ENCODE measurements at places on chromosomes 12 and 14. TPM values are rescaled to one million over a fixed set of nuclear protein-coding genes. Genes with fewer than 3 reads are reported as not detected.

The CRIP1 gene
- total RNA-seq, result 200 TPM

The ITGA7 gene
- total RNA-seq, result 11.9 TPM

The GRIP1 gene
- total RNA-seq, result 0.82 TPM

The DAD1 gene
- 240 TPM for total RNA-seq

The VRK1 gene
- 63.1 TPM for total RNA-seq

The TPPP2 gene
- not detected for total RNA-seq

The ZNF891 gene
- total RNA-seq, result 2.3 TPM

DNA sequence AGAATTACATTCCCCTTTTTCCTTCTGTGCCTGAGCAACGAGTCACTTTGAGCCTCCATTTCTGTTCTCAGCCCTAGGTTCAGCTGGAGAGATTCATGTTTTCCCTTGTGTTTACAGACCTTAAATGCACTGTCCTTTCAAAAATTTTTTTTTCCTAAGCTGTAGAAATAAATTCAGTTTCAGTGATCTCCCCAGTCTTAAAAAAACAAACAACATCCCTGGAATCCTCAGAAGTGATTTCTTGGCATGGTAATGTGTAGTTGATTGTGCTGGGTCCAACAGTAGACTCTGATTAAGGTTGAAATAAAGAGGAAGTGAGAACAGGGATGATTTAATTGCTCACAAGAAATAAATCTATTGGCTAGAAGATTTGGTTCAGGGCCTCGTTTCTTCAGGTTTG lies 89.3 kb downstream of the NTN4 start:
- no peak for DNase-seq

DNA sequence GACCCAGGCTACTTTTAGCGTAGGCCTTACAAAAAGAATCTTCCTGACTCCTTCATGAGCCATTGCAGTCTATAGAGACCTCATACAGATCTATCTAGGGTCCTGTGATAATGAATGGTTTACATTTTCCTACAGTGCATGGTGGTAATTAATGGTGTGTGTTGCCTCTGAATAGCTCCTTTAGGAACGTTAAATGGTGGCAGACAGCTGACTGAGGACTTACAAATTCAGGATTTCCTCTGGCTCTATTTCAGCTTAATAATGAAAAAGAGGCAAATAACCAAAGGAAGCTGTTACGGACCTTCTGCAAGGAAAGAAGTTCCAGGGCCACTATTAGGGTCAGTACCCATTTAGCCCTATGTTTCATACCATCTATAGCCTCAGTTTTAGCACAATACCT lies 5.1 kb downstream of the IKBIP start:
- no peak for DNase-seq

DNA sequence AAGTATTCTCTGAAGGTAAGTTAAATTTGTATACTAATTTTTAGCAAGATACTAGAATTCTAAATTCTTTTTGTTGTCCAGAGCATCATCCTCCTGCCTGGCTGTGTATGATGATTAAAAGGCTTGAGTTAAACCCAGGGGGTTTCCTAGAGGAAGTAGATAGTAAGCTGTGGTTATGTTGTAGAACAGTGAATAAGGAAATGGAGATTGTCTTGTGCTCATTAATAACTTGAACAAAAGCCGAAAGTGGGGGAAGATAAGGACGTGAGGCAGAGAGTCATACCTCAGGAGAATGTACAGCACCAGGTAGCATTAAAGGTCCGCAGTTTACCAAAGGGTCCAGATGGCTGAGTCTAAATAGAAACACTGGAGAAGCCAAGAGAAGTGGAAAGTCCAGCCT lies 42.0 kb downstream of the CKB start:
- DNase-seq, result no peak

DNA sequence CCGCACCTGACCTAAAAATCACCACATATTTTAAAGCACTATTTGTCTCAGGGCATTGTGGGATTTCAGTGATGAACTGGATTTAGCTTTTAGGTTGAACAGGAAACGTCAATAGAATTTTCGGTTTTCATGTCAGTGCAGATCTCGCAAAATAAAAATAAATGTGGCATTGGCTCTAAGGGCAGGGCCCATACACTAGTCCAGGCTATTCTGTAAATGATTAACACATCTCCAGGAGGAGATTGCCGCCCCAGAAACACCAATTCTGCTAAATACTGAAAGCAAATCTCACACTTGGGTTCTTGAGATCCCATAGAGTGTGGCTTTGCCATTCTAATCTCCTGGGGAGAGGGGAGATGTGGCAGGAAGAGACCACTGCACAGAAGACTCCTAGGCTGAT lies 1494.0 kb upstream of the TMEM132C start:
- DNase-seq, result no peak

Measured in activated naive CD4-positive, alpha-beta T cell treated with anti-CD3 and anti-CD28 coated beads, Interleukin-2, amount 50 U/mL, for 72 hours (primary cell).